H1 (cell line): ENCODE measurements at places on chromosomes 16 and 17.

- DNase-seq, result no peak
Measured at GRCh38 chr17:40260528-40260927, 27.2 kb upstream of the CDC6 start.

DNA sequence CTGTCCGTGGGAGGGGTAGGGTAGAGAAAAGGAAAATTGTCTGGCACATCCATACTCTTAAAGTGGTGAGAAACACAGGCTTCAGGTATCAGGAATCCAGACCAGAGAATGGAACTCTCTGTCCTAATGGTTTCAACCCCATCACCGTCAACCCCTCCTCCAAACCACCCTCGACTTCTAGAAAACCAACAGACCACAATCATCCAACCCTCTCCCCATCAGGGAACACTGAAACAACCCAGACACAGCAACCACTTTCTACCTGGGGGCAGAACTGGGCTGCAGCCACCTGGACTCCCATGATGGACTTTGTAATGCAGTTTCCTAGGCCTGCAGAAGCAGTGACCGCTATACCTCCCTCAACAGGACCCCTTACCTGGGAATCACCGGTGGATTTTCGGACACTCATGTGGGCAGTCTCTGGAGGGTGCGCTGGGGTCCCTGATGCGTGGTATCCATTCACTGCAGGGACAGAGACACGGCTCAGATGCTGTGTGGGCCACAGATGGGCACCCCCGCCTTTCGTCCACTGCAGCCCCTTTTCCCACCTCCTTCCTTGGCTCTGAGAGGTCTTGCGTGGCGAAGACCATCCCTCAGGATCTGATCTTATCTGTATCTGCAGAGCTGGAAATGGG, 64.3 kb upstream of the RCVRN start:
- no peak for DNase-seq

GRCh38 chr16:31488468-31489297, 5.8 kb downstream of the SLC5A2 start:
- DNase-seq, result no peak

- peak; percentile 80 for DNase-seq
Measured at GRCh38 chr17:62109378-62109902, 44.4 kb upstream of the MED13 start.

- peak; percentile 60 for DNase-seq
Measured at GRCh38 chr17:17663160-17664063, 17.8 kb upstream of the RAI1 start.

GRCh38 chr16:4940719-4941118, 3.8 kb upstream of the PPL start:
- no peak for DNase-seq

- DNase-seq, result no peak
Measured at GRCh38 chr16:88923926-88924833, 52.8 kb downstream of the CBFA2T3 start.

DNA sequence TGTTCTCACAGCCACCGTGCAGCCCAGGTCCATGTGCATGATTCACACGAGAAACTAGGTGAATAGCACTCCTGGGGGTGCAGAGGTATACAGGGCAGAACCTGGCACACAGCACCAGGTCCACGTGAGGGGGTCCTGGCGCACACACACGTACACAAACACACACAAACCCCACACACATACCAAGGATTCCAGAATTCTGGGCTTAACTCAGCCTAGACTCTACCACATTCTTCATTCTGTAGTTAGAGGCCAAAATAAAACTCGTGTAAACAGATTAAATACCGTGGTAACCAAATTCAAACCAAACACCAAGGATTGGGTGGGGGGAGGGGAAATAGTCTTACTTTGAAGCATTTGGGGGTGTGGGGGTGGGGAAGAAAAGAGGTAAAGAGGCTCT, 58.5 kb downstream of the XYLT1 start:
- DNase-seq, result no peak

GRCh38 chr16:1532771-1533170, 695 bp upstream of the TMEM204 start:
- DNase-seq, result no peak

GRCh38 chr16:66271074-66272060, 95.1 kb upstream of the CDH5 start:
- no peak for DNase-seq

DNA sequence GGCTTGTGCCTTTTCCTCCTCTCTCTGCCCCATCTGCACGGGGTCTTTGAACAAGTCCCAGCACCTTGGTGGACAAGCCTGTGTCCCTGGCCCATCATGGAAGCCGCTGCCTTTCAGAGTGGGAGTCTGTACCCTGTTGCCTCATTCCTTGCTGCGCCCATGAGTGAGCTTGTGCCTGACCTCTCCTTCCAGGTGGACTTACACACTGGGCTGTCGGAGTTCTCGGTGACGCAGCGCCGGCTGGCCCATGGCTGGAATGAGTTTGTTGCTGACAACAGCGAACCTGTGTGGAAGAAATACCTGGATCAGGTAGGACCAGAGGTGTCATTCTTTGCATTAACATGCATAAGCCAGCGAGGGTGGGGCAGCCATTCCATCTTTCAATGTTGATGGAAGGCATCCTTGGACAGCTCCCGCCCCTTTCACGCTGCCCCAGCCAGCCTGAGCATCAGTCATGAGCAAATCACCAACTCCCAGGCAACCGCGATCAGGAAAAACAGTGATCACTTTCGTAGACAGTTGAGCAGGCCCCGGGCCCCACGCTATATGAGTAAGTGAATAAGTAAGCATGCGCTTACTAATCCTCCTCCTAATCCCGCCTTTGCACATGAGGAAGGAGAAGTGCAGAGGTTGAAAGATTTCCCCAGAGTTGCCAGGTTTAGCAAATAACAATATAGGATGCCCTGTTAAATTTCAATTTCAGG, 36.8 kb downstream of the ATP2C2 start:
- no peak for DNase-seq

DNA sequence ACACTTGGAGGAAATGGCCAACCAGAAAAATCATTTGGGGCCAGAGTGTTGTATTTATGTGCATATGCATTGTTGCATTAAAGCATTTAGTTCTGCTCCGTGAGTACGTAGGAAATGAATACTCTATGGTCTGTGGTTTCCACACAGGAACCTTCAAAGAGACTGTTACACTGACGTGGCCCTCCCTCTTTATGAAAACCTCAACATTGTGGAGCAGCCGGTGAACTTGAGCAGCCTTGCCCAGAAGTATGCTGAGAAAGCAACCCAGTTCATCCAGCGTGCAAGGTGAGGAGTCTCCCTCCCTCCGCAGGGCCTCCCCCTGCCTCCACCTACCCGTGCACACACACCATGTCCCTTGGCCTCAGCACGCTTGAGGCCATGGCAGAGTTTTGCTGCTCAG, 65.2 kb downstream of the ARSG start:
- DNase-seq, result no peak

GRCh38 chr17:69358688-69359596, 32.0 kb upstream of the ABCA5 start:
- DNase-seq, result peak; percentile 21

GRCh38 chr16:57146735-57147134, 39.1 kb downstream of the PSME3IP1 start:
- peak; percentile 74 for DNase-seq

DNA sequence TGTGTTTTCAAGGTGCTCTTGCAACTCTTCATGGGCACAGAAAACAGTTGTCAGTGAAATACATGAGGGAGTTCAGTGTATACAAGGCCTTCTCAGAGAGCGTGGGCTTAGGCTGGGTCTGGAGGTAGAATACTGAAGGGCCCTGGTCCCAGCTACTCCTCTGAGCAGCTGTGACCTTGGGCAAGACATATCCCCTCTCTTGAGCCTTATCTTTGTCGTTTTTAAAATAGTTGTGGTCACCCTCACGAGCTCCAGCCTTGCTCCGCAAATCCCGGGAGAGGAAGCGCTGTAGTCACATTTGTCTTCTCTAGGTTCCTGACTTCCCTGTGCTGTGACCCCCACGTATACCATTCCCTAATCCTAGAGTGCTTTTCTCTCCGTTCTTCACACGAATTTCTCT, 3.6 kb downstream of the ZNRF1 start:
- no peak for DNase-seq

DNA sequence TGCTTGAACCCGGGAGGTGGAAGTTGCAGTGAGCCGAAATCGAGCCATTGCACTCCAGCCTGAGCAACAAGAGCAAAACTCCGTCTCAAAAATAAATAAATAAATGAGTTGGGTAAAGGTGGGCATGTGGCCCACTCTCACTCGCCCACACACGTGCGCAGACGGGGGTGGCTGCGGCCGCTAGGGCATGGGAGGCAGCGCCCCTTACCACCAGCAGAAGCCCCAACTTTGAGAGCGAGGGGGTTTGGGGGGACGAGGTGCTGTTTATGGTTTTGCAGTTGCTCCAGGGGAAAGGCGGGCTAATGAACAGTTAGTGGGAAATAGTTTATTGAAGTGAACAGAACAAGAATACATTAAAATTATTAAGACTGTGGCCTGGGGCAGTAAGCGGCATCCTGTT, 14.9 kb upstream of the RBFOX3 start:
- DNase-seq, result peak; percentile 41

GRCh38 chr16:12239226-12239625, 262.7 kb downstream of the SNX29 start:
- no peak for DNase-seq

- no peak for DNase-seq
Measured at GRCh38 chr16:53131363-53132071, 76.7 kb downstream of the CHD9 start.

GRCh38 chr17:28818819-28819221, 23.8 kb downstream of the FAM222B start:
- DNase-seq, result no peak

DNA sequence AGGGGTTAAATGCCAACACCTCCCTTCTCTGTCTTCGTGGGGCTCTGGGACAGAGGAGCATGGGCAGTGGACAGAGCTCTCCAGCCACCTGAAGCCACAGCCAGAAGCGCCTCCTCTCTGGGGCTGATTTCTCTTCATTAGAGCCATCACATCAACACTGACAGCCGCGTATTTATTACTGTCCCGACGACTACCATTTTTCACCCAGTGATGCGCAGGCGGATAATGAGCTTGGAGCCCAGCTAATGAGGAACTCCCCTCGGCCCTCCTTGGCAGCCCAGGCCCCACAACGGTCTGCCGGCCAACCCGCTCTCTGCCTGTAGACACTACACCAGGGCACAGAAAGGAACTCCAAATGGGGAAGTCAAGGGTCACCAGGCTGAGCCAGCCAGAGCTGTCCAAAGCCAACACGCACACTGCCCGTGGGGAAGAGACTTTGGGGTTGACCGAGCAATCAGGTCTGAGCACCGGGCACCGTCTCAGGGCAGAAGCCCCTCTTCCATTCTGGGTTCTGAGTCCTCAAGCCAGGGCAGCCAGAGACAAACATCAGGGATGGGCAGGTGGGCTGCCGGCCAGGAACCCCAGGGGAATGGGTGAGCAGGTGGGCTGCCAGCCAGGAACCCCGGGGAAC, 13.2 kb downstream of the SDK2 start:
- no peak for DNase-seq

DNA sequence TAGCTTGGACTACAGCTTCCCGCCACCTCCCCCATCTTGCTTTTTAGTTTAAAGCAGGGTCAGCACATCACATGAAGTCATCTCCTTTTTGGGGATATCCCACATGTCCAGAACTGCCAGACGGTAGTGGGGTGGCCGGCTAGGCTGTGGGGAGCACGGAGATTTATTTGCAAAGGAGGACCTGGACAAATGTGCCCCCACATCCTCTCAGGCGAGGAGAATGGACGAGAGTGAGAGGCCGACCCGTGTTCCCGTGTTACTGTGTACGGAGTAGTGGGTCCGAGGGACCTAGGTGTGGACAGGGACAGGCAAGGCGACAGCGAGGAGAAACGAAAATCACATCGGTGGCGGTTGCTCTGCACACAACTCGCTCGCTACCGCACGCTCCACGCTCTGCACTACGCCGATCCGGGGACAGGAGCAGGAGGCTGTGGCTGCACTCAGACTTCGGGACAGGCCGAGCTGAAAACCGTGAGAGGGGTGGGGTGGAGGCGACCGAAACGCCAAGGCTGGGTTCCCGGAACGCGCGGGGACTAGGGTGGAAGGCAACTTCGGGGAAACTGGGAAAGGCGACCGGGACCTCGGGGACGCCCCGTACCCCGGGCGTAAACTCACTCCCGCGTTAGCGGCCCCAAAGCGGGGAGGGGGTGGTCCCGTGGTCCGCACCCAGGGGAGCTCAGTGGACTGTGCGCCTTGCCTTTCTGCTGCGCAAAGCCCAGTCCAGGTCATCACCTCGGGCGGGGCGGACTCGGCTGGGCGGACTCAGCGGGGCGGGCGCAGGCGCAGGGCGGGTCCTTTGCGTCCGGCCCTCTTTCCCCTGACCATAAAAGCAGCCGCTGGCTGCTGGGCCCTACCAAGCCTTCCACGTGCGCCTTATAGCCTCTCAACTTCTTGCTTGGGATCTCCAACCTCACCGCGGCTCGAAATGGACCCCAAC, at the start of gene MT1A:
Gene MT1A, plus strand, starts transcription at position 853 of the 937 bp plus-strand sequence. Its CDS starts 73 bp downstream, at position 926.
- no peak for DNase-seq

DNA sequence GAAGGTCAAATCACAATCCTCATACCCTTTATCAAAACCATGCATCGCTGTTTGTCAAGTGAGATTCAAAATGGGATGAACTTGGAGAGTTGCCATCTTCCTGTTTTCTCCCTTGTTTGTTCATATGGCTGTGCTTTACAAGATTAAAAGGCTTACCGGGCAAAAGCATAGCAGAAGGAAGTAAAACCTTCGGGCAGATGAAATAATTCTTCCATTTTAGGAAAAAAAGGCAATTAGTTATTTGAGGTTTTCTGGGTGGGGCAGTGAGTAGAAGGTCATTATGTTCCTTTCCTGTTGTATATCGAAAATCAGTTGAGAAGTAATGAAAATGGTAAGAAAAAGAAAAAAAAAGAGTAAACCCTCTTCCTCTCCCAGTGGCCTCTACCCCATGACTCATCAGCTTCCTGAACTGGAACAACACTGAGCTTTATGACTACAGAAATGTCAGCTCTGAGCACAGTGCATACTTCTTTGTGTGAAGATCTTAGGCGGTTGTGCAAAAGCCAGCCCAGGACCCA, 369.2 kb downstream of the CDH13 start:
- no peak for DNase-seq

GRCh38 chr17:33987162-33987561, 267.9 kb upstream of the CCL2 start:
- DNase-seq, result no peak

GRCh38 chr17:39845052-39845846, 18.9 kb downstream of the IKZF3 start:
- DNase-seq, result no peak

- no peak for DNase-seq
Measured at GRCh38 chr16:88596483-88596882, 26.3 kb downstream of the ZC3H18 start.

DNA sequence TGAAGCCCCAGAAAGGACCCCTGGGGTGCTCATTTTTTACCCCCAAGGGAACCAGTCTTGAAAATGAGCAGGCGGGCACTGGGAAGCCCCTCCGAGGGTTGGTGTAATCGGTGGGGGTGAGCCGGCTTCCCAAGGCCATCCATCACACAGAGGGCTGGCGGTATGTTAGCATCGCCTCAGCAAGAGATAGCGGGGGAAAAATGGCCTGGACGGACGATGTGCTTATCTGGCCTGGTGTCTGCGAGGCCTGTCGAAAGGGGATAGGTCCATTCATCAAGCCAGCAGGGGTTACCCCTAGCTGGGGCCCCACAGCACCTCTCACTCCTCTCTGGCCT, 188.9 kb downstream of the IRF8 start:
- no peak for DNase-seq
